ENCODE measurements at places on chromosomes 5 and 9.

GRCh38 chr5:107636555-107636954, 34.2 kb downstream of the EFNA5 start:
- no peak for DNase-seq

GRCh38 chr5:113065626-113066025, 89.0 kb downstream of the DCP2 start:
- DNase-seq = no peak

DNA sequence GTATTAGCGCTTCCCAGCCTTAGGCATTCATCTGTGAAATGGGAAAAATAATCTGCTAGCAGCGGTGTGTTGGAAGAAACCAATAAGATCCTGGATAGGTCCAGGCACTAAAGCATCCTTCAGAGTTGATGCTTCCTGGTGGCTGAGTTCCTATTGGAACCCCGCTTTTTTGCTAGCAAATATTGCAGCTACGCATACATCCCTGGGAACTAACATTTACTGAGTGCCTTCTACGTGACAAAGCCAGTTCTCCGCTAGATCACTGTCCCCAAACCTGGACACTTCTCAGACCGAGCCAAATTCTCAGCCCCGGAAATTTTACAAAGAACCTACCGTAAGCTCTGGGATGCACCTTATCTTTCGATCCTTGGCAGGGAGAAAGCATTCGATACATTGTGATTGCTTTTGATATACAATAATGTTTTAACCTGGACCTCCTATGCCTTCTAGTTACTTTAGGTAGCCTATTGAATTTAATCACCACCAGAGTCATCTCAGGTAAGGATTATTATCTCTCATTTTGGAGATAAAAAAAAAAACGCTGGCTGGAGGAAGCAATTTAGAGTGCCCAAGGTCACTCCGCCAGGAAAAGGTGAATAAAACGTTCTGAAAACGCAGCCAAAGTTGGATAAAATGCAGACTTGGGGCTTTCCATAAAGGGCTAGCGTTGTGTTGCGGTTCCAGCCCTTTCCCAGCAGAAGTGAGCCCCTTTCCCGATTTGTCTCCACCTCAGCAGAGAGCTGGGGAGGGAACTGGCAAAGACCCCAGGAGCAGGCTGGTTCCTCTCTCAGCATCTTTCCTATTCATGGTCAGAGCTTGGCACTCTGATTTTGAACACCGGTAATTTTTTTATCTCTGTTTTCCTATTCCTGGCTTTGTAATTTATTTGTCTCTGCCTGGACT, 2.6 kb upstream of the MSX2 start:
- no peak for DNase-seq

DNA sequence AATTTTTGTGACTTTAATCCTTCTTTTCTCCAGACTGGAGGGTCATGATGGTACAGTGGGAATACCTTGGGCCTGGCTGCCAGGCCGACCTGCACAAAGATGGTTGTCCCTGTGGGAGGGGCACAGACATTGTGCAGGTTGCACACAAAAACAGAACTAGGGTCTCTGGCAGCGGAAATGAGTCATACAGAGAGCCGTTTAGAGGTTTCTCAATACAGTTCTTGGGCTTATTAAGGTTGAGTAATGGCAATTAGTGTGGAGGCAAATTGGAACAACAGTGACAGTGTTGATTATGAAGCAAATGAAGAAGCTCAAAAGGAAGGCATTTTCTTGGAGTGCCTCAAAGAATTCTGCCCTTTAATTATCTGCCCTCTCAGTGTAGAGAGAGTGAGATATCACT, 173.6 kb downstream of the TENT4A start:
- DNase-seq = no peak

- no peak for DNase-seq
Measured at GRCh38 chr9:13674926-13675637, 395.6 kb upstream of the MPDZ start.

DNA sequence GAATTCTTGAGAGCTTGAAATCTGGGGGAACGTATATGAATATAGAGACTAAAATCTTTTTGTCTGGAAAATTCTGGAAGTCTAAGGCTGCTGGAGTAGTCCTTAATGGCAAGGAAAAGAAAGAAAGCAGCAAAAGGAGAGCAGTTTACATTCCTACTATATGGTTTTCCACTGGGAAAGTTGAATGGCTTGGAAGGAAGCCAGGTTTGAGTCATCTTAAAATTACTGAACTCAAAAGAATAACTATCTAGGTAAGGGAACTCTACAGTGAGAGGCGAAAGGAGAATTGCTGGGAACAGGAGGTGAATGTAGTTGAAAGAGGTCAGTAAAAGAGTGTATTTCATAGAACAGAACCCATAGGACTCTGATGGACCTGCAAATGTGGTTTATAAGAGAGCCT, 258.1 kb upstream of the EDIL3 start:
- DNase-seq = no peak

DNA sequence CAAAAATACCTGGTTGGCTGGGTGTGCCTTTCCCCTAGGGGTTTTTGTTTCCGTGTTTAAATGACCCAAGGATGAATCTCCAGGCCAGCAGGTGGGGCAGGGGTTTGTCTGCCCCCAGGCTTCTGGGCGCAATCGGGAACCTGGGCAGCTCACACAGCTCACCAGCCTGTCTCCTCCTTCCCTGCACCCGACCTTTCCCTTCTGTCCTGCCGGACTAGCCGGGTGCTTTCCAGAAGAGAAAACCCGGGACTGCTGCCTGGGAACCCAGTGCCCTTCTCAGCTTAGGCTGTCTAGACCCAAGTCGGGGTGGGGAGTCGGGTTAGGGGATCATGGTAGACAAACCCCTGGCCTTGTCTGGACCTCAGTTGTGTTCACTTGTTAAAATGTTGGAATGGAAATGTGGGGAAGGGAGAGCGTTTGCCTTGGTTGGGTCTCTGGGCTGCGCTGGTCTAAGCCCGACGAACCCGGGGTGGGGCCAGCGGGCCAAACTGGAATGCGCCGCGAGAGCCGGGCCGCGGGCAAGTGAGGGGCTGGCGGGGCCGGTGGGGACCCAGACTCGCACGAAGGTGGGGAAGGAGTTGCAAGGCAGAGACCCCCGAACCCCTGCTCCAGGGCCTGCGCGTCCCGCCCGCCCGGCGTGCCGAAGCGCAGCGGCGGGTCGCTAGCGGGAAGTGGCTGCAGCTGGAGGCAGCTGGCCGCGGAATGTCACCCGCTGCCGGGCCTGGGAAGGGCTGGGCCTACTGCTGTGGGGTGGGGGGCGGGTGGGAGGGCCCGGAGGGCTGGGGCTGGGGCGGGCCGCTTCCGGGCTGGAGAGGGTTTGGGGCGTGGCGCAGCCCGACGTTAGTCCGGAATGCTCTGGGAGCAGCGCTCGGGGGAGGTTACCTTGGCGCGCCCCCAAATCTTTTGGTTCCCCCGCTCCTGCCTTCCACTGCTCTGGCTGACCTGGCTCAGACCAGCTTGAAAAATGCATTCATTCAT, 84.6 kb downstream of the DAB2IP start:
- no peak for DNase-seq

DNA sequence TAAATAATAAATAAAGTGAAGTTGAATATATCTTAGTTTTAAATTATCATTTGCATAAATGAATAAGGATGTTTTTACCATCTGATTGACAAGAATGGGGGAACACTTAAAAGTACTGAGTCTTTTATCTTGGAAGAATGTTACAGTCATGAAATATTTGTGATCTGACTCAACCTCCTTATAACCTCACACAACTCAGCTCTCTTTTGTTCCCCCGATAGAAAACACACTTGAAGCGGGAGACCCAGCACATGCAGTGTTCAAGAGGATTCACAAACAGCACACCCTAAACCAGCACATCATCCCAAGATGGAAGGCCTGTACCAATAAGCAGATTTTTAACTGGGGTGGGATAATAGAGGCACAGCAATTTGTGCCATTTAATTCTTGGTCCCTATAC, 15.5 kb downstream of the BAAT start:
- no peak for DNase-seq

DNA sequence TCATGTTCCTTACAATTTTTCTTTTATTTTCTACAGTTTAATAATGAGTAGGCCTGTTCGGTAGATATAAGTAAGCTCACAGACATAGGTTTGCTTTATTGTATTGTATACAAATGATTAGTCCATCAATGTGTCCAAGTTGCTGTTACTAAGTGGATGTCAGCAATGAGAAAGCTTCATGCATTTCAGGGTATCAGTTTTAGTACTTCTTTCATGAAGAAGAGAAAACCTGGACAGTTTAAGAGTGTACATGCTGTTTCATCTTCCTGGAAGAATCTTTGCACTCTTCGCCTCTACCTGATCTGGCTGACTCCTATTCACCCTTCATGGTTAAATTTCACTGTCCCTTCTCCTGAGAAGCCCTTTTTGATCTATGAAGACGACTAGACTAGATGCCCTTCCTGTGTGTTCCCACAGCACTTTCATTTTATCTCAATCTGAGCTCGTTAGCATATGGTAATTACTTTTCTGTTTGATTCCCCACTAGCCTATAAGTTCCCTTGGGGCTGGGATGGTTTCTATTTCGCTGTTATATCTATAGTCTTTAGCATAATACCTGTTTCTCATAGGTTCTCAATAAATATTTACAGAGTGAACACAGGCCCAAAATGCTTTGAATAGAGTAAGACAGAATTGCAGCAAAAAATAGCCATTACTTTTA, 70.7 kb downstream of the CETN3 start:
- no peak for DNase-seq

DNA sequence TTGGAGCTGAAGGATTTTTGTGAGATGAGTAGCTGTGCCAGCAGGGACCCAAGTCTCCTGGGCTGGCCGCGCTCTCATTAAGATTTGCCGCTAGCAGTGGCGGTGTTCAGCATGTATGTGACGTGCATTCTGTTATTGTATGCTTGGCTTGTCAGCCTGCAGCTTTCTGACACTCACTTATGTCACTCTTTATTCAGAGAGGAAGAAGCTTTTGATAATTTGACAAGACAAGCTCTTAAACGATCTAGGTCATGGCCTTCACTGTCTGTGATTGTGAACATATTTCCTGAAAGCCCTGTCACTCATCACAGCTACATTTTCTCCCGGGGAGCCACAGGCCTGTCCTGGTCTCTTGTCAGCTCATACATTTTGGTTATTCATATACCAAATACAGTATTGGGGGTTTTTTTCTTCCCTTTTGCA, 98.2 kb upstream of the GRHPR start:
- no peak for DNase-seq

GRCh38 chr5:58012801-58013315, 447.0 kb downstream of the PLK2 start:
- no peak for DNase-seq

DNA sequence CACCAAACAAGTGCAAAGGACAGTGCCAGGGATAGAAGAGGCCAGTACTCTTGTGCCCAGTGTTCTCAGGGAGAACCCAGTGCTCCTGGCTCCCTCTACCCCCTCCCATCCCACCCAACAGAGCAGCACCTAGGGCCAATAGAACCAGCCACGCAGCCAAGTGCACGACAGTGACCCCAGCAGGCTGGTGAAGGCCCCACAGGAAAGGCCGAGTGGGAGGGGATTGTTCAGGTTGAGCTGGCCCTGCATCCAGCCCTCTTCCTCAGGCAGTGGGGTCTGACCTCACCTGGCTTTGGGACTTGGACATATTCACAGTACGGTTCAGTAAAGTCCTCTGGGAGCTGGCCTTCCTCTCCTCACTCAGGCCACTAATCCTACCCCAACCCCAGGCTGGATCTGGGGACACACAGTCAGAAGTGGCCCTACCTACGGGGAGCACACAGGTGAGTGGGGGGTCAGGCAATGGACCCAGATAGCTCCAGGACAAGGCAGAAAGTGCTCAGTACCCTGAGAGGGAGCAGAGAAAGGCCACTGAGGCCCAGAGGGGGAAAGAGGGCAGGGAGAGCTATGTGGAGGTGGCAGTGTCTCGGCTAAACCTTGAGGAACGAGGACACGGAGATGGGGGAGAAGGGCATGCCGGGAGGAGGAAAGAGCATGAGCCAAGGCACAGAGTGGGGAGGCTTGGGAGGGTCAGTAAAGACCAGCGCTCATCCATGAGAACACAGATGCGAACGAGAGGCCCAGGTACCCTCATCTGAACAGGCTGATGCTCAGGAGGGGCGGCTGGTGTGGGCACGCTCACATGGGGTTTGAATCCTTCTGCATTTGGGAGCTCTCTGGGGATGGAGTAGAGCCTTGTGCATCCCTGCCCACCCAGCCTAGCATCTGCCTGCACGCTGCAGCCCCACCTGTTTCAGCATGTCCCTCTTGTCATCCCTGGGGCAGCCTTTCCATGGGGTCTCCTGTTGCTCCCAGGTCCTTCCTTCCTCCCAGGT, 25.6 kb downstream of the POLR1E start:
- no peak for DNase-seq

- DNase-seq = no peak
Measured at GRCh38 chr5:95973793-95974325, 12.2 kb upstream of the ELL2 start.

GRCh38 chr5:159619826-159620225, 289.5 kb upstream of the IL12B start:
- no peak for DNase-seq

DNA sequence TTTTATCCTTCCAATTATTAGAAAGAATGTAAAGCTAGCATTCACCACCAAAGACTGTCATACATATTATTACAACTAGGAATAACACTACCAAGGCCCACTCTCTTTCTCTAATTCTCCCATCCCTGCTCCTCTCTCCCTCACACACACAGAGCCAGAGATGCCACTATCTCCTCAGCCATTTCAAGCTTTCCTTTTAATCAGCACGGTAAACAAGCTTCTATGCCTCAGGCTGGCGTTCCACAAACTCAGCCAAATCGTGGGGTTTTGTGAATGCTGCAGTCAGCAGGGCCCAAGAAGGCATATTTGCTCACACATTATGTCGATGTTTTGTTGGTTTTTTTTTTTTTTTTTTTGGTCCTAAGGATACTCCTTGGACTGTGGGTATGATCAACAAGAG, 979.9 kb upstream of the DMAC1 start:
- no peak for DNase-seq

DNA sequence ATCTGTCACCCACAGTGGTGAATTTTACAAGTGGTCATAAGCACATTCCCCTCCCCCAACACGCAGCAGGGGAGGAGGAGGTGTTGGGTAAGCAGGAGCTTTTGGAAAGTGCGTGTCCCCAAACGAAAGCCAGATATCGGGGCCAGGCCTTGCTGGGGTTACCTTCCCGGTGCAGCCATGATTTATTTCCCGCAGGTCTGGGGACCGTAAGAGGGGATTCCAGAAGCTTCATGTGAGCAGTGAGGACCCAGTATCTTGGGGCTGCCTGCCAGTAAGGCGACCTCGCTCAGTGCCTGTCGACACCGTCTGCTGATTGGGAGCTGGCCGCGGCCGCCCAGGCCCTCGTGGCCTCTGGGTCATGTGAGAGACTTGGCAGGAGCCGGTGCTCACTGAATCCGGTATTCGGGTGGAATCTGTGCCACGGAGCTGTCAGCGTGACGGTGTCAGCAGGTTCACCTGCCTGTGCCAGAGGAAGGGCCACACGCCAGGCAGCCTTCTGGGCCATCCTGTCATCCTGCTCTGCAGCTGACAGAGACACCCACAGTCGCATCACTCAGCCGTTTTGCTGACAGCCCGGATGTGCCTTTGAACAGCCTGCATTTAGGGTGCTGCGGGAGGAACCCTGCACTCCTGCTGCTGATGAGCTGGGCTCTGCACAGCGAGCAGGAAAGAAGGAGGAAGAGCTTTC, 37.3 kb downstream of the SEC61B start:
- DNase-seq = peak; percentile 4
